Activated CD8-positive, alpha-beta T cell treated with anti-CD3 and anti-CD28 coated beads for 36 hours (primary cell): ENCODE measurements at places on chromosomes 3 and 15. TPM values are rescaled to one million over a fixed set of nuclear protein-coding genes. Genes with fewer than 3 reads are reported as not detected.

DNA sequence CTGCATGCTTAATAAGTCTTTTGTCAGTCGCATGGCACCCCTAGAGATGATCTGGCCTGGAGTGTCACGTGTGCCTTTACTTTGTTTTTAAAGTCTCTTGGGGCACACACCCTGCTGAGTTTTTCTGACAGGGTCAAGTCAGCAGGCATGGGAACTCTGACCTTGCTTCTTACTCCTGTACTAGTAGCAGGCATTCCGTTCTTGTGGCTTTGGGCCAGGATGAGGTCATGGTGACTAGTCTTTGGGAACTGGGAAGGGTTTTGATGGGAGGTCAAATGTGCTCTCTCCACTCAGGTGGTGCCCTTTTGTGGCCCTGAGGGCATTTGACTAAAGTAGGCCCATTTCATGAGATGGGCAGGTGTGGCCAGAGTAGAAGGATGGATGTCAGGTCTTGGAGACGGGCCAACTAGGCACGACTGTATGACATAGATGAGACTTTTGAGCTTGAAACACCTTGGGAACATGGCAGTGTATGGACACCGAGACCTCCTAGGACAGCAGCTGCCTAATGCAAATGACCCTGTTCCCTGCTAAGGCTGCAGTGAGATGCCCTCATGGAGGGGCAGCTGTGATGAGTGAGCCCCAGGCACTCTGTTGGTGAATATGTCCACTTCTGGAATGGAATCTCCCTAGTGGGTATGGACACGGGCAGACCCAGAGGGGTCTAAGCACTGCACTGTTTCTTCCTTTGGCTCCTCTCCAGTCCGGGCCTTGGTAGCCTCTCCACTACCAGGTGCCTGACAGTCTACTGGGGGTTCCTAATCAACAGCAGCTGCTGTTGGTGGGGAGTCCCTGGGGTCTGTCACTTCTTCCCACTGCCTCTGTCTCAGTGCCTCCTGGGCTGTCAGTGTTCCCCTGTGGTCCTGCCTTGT lies 16.4 kb downstream of the SRPRB start:
- H3K36me3 ChIP-seq = peaks cover 69% of the 10 kb centered on the region
- H3K4me1 ChIP-seq = no peaks in the 10 kb centered on the region
- no peak for DNase-seq
- H3K27ac ChIP-seq = no peak overlapping the region

- H3K36me3 ChIP-seq = peaks cover 91% of the 10 kb centered on the region
- no peaks in the 10 kb centered on the region for H3K27me3 ChIP-seq
- H3K27ac ChIP-seq = no peak overlapping the region
- H3K4me3 ChIP-seq = no peak overlapping the region
- peaks cover 21% of the 10 kb centered on the region for H3K4me1 ChIP-seq
These were observed 117.8 kb downstream of the LRIG1 start for GRCh38 chr3:66383023-66383422.

- H3K27me3 ChIP-seq = peaks cover 39% of the 10 kb centered on the region
- DNase-seq = no peak
- no peak overlapping the region for H3K27ac ChIP-seq
These were observed 10.6 kb downstream of the ALDH1A3 start for GRCh38 chr15:100890051-100890720.

DNA sequence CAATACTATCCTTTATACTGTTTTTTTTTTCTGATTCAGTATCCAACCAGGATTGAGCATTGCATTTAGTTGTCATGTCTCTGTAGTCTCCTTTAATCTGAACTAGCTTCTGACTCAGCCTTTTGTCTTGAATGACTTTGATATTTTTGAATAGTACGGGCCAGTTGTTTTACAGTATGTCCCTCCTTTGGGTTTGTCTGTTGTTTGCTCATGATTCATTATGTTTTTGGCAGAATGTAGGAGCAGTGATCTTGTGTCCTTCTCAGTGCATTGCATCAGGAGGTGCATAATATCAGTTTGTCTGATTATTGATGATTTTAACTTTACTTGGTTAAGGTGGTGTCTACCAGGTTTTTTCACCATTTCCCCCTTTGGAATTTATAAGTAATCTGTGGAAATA lies 20.5 kb downstream of the EXOG start:
- DNase-seq = no peak
- peaks cover 22% of the 10 kb centered on the region for H3K4me1 ChIP-seq
- H3K27me3 ChIP-seq = no peaks in the 10 kb centered on the region
- no peak overlapping the region for H3K27ac ChIP-seq

DNA sequence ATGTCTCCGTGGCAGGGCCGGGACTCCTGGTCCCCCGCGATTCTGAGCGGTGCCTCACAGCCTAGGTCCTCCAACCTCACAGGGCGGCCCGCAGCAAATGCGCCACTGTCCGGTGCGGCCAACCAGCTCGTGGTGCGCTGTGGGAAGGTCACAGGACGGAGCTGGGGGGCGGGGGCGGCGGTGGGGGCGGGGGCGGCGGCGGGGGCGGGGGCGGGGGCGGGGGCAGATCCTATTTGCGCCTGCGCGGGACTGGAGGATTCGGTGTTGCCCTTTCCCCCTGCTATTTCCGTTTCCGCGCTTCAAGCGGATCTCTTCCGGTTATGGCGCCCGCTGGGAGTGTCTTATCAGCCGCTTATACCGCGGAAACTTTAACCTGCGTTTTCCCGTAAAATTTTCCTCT lies 106.7 kb upstream of the SNRPN start:
- H3K27me3 ChIP-seq = no peaks in the 10 kb centered on the region
- peak; percentile 25 for DNase-seq
- H3K27ac ChIP-seq = no peak overlapping the region

DNA sequence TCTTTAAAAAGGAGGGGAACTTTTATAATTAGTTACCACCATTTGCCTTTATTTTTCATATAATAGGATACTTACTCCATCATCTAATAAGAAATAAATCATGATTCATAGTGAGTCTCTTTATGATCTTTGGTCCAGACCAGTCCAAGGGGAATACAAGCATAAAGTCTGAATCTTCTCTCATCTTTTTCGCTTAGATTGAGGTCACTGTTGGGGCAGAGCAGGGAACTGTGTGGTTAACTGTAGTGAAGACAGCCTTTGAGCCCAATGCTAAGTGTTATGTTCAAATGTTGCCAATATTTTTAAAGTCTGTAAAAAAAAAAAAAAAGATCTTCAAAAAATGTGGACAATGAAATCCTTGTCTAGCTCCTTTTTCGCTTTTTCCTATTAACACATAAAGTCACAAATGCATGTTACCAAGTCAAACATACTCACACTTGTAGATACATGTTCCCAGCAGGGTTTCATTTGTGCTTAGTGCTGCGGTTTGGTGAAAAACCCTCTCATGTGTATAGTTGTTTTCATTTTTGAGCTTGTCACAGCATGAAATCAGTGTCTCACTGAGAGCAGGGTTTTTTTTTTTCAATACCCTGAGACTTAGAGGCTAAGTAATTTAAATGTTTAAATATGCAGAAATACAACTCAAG lies 72.1 kb downstream of the EPHA3 start:
- H3K4me3 ChIP-seq = no peak overlapping the region
- H3K36me3 ChIP-seq = no peaks in the 10 kb centered on the region
- DNase-seq = no peak
- no peaks in the 10 kb centered on the region for H3K27me3 ChIP-seq
- no peak overlapping the region for H3K27ac ChIP-seq
- no peaks in the 10 kb centered on the region for H3K4me1 ChIP-seq

DNA sequence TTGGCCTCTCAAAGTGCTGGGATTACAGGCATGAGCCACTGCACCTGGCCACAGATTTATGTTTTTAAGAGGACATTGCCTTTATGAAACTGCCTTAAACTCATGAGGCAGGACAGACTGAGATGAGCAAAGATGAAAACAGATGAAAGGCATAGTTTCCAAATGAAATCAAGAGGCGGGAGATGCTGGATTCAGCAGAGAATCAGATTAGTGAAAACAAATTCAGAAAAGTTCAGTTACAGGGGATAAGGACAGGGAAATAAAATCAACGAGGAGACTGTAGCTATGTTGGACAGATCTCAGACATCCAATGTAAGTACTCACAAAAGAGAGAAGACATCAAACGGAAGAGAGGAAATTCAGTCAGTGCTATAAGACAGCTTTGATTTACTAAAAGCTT lies 68.1 kb downstream of the ADAMTSL3 start:
- H3K36me3 ChIP-seq = no peaks in the 10 kb centered on the region
- DNase-seq = no peak
- no peak overlapping the region for H3K4me3 ChIP-seq
- H3K27me3 ChIP-seq = peaks cover 11% of the 10 kb centered on the region

DNA sequence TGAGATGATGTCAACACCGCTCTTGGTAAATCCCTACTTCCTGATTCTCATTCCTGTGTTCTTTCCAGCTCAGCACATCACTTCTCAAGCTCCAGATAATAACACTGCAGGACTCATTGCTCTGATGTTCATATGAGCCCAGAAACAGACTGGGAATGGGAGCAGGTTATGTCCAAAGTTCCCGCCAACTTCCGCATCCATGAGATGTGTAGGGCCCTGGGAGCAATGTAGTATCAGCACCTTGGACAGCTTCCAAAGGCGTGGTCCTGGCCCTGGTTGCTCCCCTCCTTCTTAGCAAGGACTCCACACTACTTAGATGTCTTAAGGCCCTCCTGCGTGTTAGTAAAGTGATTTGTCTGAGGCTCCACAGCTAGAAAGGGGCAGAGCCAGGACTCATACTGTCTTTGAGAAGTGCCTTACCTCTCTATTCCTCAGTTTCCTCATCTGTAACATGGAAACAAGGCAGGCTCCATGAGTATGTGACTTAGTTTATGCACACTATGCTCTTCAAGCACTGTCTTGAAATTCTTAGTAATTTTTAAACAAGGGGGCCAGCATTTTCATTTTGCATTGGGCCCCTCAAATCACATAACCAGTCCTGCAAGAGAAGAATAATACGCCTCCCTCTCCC lies 27.9 kb upstream of the SLC6A1 start:
- no peak overlapping the region for H3K4me3 ChIP-seq
- no peaks in the 10 kb centered on the region for H3K4me1 ChIP-seq
- H3K27ac ChIP-seq = no peak overlapping the region
- peak; percentile 23 for DNase-seq

DNA sequence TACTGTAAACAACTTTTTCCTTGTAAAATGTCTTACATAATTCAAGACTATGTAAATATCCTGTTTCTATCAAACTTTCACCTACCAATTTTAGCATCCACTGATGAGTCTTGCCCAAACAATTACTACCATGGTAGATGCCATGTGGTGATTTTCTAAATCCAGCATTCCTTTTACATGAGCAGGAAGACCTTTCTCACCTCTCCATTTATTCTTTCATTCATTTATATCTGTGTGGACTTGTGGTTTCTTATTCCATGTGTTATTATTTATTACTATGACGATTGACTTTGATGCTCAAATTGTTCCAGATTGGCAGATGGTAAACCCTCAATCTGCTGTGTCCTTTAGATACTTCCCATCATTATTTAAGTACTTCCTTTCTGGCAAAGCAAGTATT lies 62.4 kb downstream of the IFT57 start:
- H3K4me1 ChIP-seq = peaks cover 8% of the 10 kb centered on the region
- DNase-seq = no peak
- H3K4me3 ChIP-seq = no peak overlapping the region
- H3K27ac ChIP-seq = no peak overlapping the region

DNA sequence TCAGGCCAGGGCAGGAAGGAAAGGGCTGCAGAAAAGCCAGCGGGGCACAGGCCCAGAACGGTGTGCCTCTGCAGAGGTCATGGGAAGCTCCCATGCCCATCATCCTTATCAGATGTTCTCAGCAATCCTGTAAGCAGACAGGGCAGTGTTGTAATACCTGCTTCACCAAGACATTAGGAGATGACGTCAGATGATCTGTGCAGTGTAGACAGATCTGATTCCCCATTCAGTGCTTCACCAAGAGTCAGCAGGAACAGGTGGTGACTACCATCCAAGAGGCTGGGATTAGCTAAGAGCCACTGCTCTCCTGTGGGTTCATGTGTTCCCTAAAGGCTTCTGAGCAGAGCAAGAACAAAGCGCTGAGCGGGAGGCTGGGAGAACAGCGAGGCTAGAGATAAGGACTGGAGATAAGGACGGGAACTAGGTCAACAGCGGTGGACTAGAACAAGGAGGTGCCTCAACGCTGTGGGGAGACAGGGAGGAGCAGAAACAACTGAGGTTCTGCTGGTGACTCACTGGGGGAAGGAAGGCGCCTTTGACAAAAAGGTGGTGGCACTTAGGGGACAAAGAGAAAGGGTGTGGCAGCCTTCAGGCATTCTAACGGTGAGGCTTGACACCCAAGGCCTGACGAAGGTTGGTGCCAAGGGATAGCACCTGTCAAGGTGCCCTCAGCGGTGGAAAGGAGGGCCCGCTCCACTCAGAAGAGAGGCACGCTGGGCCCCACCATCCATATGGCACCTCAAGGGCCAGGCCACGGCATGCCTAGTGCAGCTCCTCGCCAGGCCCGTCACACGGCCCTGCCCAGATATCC lies 28.4 kb downstream of the CCDC12 start:
- peak overlapping the region; percentile 46 for H3K4me3 ChIP-seq
- peaks cover 37% of the 10 kb centered on the region for H3K36me3 ChIP-seq
- peak; percentile 80 for DNase-seq
- H3K4me1 ChIP-seq = peaks cover 77% of the 10 kb centered on the region
- peak overlapping the region; percentile 90 for H3K27ac ChIP-seq

DNA sequence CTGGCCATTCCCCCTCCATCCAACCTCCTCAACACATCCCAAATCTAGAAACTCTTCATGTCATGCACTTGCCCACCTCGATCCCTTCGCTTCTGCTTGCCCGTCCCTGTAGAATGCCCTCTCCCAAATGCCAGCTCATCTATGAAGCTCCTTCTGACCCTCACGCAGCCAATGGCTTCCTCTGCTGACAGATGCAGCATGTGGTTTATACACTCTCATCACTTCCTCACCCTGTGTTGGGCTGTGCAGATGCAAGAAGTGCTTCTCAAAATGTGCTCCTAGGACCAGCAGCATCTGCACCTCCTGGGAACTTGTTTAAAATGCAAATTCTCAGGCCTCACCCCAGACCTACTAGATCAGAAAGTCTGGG lies 51.7 kb downstream of the SEMA5B start:
- no peaks in the 10 kb centered on the region for H3K36me3 ChIP-seq
- peak overlapping the region; percentile 43 for H3K4me3 ChIP-seq
- peaks cover 4% of the 10 kb centered on the region for H3K27me3 ChIP-seq
- H3K27ac ChIP-seq = peak overlapping the region; percentile 22
- H3K4me1 ChIP-seq = peaks cover 14% of the 10 kb centered on the region

- H3K36me3 ChIP-seq = no peaks in the 10 kb centered on the region
- H3K27me3 ChIP-seq = no peaks in the 10 kb centered on the region
- H3K4me1 ChIP-seq = no peaks in the 10 kb centered on the region
These were observed 24.4 kb downstream of the PTPN9 start for GRCh38 chr15:75554717-75555116.

Gene RIOX2
- total RNA-seq = 43.3 TPM

Gene GCNT3
- not detected for total RNA-seq

Gene BLOC1S6
- total RNA-seq = 43.3 TPM

Gene IL17RC
- 0.32 TPM for total RNA-seq

Gene CTXND1
- total RNA-seq = not detected

Gene KNL1
- 20.9 TPM for total RNA-seq

Gene ADGRG7
- total RNA-seq = 21.2 TPM

Gene RABL3
- total RNA-seq = 28.8 TPM

Gene PLA1A
- not detected for total RNA-seq
